ENCODE measurements at places on chromosomes 12 and 14.

DNA sequence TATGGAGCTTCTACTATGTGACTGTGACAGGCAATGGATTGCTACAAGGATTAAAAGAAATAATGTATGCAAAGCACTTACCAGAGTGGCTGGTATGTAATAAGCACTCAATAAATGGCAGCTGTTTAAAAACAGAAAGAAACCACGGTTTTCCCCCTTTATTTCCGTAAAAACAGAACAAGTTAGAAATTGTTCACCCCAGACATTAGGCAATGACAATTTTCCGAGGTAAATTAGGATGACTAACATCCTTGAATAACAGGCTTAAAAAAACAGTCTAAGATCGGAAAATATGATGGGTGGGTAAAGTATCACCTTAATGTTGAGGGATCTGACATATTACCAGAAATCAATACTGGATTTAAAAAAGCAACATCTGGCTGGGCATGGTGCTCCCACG, 20.9 kb upstream of the CNIH1 start:
- DNase-seq, result no peak

DNA sequence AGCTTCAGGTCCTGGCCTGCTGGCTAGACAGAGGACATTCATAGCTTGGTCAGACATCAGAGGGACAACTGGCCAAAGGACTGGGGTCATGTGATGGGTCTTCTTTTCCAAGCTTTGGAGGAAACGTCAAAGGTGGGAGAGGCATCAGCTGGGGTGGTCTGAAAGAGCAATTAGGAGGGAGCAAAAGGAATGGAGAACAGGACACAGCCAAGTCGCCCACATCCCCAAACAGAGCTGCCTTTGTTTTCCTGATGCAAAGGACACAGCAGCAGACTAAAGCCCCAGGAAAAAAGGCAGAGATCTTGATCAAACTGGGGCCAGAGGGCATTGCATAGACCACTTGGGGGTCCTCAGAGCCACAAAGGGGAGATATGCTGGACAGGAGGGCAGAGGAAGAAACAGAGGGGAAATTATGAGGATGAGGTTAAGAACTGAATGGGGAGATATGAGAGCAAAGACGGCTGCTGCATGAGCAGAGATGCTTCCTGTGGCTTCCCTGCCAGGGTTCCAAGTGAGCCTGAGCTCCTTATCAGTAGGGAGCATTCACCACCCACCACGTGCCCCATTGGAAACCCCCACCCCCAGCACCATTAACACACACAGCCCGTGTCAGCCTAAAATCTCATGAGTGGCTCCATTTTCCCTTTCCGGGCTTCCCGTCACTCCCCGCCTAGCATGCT, 62.4 kb downstream of the ANO2 start:
- DNase-seq, result no peak

- peak; percentile 7 for DNase-seq
Observed at GRCh38 chr14:65604936-65605335, 192.4 kb downstream of the FUT8 start.

- DNase-seq, result no peak
Observed at GRCh38 chr14:22838631-22839041, 2.3 kb downstream of the MMP14 start.

DNA sequence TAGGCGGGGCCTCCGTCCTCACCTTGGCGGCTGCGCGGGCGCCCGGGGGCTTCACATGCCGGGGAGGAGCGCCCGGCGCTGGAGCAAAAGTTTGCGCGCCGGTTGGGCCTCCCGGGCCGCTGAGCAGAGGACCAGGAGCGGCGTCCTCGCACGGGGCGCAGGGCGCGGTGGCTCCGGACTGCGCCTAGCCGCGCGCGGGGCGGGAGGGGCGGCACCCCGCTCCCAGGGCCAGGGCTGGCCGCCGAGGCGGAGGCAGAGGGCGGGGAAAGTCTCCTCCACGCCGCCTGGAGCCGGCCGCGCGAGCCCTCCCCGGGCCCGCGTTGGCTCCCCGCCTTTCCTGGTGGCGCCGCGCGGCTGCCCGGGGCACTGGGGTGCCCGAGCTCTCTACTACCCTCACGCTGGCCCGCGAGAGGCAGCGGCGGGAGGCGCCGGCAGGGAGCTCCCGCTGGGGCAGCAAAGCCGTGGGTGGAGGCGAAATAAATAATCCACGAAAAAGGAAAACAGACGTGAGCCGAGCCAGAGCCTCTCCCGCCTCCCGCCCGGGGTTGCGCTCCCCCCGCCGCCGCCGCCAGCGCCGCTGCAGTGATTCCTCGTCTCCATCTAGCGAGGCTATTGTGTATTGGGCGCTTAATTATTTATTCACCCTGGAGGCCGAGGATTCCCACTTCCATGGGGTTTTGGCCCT, 400 bp upstream of the PRIMA1 start:
- no peak for DNase-seq

DNA sequence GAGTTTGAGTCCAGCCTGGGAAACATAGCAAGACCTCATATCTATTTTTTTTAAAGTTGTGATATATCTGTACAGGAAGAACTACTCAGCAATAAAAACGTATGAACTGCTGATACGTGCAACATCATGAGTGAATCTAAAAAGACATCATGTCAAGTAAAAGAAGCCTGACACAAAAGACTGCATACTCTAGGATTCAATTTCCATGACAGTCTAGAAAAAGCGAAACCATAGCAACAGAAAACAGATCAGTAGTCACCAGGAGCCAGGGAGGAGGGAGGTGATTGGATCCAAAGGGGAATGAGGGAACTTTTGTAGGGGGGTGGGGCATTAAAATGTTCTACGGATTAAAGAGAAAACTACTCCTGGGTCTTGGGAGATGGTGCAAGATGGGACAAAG, 8.7 kb upstream of the RGS6 start:
- DNase-seq, result no peak

DNA sequence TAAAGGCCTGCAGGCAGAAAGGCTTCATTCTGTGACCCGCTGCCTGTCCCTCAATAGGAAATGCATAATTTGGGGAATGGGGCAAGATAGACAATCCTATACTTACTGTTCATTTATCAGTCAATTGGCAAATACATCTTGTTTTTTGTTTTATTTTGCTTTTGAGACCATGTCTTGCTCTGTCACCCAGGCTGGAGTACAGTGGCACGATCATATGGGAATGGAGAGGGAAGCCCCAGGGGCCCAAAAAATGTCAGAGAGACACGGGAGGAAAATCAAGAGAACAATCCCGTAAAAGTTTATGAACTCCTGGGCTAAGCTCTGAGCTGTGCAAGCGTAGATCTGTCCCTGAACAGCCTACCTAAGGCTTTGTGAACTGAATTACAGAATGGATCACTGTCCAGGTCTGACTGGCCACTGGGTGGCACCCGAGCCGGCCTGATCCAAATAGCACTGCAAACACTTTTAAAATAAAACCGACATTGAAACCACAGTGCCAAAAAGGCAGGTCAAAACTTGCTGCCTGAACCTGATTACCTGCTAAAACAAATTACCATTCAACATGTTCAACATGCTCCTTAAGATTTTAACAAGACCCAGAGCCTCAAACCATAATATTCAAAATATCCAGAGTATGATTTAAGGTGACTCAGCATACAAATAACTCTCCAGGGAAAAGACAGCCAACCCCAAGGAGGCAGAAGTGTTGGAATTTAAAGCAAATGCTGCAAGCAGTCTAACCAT, 11.8 kb downstream of the COPS7A start:
- peak; percentile 52 for DNase-seq

DNA sequence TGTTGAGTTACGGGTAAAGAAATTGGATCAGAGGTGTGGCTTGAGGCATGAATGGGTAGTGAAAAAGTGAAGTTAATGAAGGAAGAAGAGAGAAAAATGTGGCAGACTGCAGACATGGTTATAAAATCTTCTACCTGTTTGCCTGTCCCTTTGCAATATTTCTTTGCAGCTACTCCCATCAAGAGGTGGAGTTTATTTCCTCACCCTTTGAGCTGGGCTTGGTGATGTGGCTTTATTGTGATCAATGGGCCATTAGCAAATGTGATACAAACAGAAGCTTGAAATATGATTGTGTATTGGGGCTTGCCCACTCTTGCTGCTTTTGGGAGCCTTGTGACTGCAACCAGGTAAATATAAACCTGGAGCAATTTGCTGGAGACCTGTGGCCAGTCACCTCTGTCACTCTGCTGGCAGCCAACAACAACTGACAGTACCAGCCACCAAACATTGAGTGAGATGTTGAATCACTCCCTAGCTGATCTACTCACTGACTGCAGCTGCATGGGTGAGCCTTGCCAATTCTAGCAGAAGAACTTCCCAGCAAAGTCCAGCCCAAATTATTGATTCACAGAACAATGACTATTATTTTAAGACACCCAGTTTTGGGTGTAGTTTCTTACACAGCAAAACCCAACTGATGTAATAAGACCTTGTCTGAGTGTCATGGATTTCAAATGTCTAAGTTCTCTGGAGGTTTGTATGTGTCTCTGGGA, 151.0 kb upstream of the ATP2B1 start:
- no peak for DNase-seq

- DNase-seq, result no peak
Observed at GRCh38 chr12:106759526-106760183, 14.8 kb upstream of the RIC8B start.

GRCh38 chr12:234891-235415, 21.0 kb upstream of the SLC6A12 start:
- no peak for DNase-seq

DNA sequence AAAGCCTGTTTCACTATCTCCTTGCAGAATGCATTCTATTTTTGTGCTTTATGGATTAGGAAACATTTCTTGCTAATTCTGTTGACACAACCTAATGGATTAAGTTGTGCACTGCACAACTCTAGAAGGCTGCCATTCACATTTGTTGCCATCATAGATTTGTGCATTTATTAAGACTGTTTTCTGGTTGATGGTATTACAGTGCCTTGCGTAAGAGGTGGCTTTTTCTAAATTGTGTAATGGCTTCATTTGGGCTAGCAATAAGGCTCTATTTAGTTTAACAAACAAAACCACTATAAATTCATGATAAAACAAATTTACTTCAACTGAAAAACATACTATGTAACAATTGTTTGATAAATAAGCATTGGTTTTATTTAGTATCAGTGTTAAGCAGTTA, 175.9 kb downstream of the TRHDE start:
- DNase-seq, result no peak

- no peak for DNase-seq
Observed at GRCh38 chr12:66774929-66775328, 96.1 kb upstream of the GRIP1 start.
